Stimulated activated CD4-positive, alpha-beta T cell treated with anti-CD3 and anti-CD28 coated beads, TNF-alpha, amount 100 ng/mL, for 4 hours (primary cell): ENCODE measurements at places on chromosomes 3 and 15.
A peak's percentile ranks its signal among the peaks of the same experiment; 100 is the strongest.

GRCh38 chr3:40381904-40382616 lies 4.9 kb upstream of the ENTPD3 start:
- DNase-seq = no peak

GRCh38 chr3:12353796-12354525 lies 65.1 kb downstream of the PPARG start:
- no peak for DNase-seq

DNA sequence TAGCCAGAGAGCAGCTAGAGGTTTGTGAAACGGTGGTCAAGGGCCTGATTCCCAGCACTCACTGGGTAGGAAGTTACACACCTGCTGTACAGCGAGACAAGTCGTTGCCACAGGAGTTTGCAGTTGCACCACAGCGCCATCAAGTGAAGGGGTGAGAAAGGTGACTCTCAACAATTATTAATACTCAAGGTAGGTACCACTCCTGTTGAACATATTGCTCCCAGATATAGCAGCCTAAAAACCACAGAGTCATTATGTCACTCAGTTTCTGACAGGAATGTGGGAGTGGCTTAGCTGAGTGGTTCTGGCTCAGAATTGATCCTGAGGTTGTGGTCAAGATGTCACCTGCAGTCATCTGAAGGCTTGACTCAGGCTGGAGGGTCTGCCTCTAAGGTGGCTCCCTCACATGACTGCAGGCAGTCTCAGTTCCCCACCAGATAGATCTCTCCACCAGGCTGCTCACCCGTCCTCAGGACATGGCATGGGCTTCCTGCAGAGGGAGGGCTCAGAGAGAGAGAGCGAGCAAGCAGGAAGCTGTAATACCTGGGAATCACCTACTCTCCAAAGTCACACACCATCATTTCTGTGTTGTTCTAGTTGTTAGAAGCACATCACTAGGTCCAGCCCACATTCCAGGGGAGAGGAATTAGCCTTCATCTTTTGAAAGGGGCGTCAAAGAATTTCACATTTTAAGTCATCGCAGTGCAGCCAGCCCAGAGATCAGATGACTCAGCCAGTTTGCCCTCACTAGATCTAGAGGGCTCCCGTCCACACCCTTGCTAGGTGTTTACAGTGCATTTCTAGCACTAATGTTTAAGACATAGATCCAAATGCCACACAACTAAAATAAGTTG lies 17.0 kb upstream of the ANO10 start:
- no peak for DNase-seq

DNA sequence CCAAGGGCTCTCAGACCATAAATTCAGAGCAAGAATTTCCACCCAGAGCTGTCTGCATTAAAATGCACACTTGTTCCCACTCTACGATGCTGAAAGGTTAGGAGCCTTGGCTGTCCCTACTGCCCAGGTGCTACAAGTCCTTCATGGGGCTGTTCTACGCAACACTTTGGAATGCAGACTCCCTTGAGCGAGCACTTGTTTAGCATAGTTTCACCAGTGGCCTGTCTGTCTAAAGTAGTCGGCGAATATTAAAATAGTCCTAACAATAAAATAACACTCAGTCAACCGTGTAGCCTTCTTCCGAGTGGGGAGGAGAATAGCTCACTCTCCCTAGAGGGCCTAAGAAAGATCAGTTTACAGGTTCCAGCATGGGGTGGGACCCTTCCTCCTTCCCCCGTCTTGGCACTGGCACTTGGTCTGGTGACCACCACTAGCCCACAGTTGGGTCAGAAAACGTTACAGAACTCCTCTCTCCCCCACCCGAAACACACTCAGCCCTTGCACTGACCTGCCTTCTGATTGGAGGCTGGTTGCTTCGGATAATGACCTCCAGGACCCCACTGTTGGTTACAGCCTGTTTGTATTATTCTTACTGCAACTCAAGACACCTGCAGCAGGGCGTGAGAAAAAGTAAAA lies at the start of gene CLDN16:
Gene CLDN16 (plus strand): TSS at position 586 of the 636 bp plus-strand sequence. CDS start 167 bp downstream, outside the sequence.
- no peak for DNase-seq

GRCh38 chr3:194031867-194032635 lies 103.9 kb upstream of the HES1 start:
- no peak for DNase-seq

DNA sequence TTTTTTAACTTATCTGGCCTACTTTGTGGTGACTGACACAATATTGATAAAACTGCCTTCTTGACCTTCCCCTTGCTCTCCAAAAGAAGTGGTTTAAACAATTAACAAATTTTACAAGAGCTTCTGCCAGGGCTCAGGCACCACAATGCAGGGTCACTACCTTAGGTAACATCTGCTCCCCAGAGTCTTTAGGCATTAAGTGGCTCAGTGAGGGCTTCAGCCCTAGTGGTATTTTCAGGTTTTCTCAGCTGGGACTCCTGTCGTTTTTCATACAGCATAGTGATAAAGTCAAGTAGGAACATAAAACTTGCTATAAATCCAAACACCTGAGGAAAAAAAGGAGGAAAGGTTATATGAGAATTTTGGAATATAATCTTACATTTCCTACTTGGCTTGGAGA lies 18.9 kb downstream of the CMTM6 start:
- no peak for DNase-seq

DNA sequence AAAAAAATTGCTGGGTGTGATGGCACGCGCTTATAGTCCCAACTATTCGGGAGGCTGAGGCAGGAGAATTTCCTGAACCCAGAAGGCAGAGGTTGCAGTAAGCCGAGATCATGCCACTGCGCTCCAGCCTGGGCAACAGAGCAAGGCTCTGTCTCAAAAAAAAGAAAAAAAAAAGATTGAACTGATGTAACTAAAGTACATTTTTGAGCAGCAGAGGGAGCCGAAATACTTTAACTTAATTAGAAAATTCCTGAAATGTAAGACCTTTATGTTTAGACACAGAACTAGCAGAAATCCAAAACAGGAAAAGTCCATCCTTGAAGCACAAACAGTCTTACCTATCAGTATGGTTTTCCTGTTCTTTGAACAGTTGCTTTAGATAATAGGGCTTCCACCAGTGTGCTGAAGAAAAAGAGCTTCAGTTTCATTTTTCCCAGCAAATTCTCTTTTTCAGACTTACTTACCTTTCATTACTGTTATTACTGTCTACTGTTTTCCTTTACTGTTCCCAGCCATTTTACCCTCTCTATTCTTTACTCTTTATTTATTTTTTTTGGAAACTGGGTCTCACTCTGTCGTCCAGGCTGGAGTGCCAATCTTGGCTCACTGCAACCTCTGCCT lies 33.4 kb upstream of the ZNF609 start:
- DNase-seq = no peak

GRCh38 chr3:127809211-127809610 lies 13.1 kb downstream of the MGLL start:
- no peak for DNase-seq

DNA sequence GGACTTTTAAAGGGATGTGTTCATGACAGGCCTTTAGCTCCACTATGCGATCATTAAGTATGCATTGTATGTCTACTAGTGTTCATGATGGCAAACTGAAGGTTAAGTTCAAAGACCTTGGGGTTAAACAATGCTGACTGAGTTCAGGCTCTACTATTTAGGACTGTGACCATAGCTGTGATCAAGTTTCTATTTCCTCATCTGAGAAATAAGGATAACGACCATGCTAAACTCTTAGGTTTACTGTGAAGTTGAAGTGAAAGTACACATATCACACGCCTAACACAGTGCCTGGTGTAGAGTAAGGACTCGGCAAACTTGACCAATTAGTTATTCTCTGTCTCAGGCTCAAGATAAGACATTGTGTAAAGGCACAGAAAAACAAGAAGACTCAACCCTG lies 243.2 kb downstream of the MBNL1 start:
- no peak for DNase-seq

DNA sequence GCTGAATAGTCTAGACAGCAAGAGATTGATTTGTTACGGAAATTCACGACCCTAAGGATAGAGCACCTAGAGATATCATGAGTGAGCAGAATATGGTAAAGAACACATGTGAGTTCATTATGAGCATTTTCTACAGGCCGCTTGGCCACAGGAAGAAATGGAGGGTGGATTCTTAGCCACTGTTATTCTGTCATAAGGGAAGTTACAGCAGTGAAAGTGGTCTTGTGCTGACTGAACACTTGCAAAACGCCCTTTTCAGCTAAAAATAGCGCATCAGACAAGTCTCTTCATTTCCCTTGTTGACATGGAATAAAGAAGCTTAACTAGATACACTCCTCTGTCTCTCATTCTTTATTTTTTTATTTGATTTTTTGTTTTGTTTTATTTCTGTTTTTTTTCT lies 19.8 kb downstream of the DGKG start:
- no peak for DNase-seq

DNA sequence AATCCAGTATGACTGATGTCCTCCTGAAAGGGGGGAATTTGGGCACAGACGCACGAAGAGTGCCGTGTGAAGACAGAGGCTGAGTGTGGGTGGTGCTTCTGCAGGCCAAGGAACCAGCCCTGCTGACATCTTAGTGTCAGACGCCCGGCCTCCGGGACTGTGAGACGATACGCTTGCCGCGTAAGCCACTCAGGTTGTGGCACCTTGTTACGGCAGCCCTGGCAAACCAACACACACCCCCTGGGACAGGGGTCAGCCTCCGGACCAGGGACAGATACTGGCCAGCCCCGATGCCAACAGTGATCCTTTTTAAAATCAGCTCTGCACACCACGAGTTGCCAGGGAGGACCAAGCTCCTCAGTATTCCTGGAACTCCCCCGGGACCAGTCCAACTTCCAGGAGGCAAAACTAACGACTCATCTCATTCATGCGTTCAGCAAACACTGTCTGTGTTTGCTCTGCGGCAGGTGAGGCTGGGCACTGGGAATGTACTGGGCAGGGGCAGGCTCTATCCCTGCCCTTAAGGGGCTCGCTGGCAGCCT lies 21.2 kb upstream of the PIGZ start:
- DNase-seq = no peak

DNA sequence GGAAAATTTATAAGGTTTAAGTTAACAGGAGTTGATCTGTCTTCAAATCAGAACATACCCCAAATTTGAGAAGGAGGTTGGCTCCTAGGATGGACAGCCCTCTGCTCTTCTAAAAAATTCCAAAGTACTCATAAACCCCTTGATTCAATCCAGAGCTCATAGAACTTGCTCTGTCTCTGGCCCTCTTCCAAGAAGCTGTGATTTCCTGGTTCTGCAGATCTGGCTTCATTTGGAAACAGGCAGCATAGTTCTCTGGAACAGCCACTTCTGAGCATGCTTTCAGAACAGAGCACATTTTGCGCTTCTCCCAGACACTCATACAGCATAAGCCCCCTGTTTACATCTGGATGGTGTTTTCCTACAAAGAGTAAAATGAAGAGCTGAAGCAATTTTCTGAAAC lies 96.7 kb downstream of the KBTBD8 start:
- no peak for DNase-seq

DNA sequence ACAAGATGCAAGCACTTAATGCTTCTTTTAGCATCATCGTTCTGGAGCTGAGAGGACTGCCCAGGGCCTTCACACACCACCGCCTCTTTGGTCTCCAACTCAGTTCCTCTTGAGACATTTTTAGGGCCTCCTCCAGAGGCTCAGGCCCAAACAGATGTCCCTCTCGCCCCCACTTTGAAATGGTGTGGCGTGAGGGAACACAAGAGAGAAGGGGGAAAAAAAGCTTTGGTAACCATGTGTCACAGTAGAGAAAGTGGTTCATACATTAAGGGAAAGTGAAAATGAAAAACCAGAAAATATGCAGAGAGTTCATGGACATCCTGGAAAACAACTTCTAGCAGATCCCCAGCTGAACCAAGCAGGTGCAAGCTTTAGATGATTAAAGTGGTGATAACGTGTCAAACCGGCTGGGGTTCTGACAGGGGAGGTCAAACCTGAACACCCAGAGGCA lies 33.1 kb upstream of the FOXP1 start:
- DNase-seq = no peak

- no peak for DNase-seq
These were observed 32.9 kb upstream of the SKOR1 start for GRCh38 chr15:67792250-67792942.

GRCh38 chr3:53506110-53506762 lies 11.8 kb downstream of the CACNA1D start:
- no peak for DNase-seq

- DNase-seq = no peak
These were observed 3.4 kb upstream of the HHLA2 start for GRCh38 chr3:108292905-108293328.

- DNase-seq = no peak
These were observed 41.3 kb upstream of the SLC22A13 start for GRCh38 chr3:38224357-38224756.

DNA sequence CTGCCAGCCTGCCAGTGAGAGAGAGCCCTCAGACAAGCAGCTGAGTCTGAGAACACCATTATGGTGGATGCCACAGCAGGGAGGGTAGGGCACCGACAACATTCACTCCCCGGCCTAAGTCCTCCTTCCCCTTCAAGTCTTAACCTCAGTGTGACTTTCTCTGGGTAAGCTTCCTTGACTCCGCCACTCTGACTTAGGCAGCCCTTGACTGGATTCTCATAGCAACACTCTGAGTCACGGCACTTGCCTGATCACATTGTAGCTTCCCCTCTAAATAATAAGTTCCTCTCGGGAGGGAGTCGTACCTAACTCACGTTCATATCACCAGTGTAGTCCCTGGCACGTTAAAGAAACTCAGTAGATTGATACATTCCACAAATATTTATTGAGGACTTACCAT lies 180.5 kb downstream of the FOXB1 start:
- DNase-seq = no peak

GRCh38 chr3:35624698-35625097 lies 14.6 kb upstream of the ARPP21 start:
- DNase-seq = no peak

DNA sequence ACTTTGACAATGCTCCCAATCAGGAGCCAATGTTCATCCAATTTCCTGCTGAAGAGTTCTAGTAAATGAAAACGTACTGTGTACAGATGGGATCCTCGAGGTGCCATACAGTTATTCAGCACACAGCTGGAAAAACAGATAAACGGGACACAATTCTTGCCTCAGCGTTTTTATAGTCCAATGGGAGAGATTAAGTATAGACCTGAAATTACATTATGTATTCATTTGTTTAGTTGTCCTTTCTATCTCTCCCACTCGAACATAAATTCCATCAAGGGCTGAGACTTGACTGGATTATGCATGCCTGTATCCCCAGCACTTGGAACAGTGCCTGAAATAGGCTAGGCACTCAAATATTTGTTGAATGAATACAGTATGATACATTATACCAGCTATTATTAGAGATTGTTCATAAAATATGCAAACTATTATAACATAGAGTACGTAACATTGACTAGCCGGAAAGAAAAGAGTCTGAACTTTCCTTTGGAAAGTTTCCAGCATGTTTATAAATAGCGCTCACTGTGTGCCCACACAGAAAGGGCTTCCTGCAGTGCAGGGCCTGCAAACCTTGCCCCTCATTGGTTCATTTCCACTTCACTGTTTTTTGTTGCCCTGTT lies 27.4 kb upstream of the SNTN start:
- no peak for DNase-seq

DNA sequence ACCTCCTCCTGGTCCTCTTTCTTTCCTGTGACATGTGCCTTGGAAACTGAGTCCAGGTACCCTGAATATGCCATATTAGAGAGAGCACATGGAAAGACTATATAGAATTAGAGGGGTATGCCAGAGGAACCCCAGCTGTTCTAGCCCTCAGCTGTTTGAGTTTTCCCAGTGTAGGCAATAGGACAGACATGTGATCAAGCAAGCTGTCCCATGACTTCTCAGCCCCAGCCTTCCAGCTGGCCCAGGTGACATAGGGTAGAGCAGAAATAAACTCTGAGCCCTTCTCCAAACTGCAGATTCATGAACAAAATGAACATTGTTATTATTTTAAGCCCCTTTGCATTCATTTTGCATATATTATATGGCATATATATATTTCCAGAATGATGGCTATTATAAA lies 118.7 kb downstream of the PPM1L start:
- no peak for DNase-seq

GRCh38 chr3:41356775-41357174 lies 157.5 kb downstream of the CTNNB1 start:
- DNase-seq = no peak

- DNase-seq = peak; percentile 36
These were observed 85.5 kb upstream of the CDV3 start for GRCh38 chr3:133487920-133488540.
